ENCODE measurements at places on chromosomes 1 and 21. TPM values are rescaled to one million over a fixed set of nuclear protein-coding genes. Genes with fewer than 3 reads are reported as not detected.
A peak's percentile ranks its signal among the peaks of the same experiment; 100 is the strongest.

LRRC7 gene
- total RNA-seq: not detected

DNA sequence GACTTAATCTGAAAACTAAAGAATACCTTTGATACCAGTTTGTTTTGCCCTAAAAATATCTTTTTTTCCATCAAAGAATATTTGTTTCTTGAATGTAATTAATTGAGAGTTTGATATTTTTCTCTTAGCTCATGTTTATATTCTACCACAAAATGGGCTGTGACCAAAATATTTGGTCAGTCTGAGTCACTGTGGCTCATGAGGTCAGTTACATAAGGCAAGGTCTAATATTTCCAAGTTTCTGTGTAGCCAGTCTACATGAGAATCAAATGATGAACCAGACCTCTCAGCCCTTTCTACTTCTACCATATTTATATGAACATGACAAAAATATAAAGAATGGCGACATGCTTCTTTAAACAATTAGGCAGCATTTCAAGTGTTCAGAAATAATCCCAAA lies 83.0 kb upstream of the IVNS1ABP start:
- no peak overlapping the region for H3K27ac ChIP-seq
- no peak overlapping the region for H3K4me3 ChIP-seq
- no peaks in the 10 kb centered on the region for H3K27me3 ChIP-seq
- DNase-seq: peak; percentile 71

PAPPA2 gene
- not detected for total RNA-seq

- no peak overlapping the region for H3K4me3 ChIP-seq
- no peaks in the 10 kb centered on the region for H3K27me3 ChIP-seq
- DNase-seq: no peak
- no peak overlapping the region for H3K27ac ChIP-seq
- H3K4me1 ChIP-seq: no peaks in the 10 kb centered on the region
- H3K36me3 ChIP-seq: no peaks in the 10 kb centered on the region
Observed at GRCh38 chr1:62012836-62013235, 181.8 kb upstream of the L1TD1 start.

KANK4 gene
- total RNA-seq: not detected

- no peaks in the 10 kb centered on the region for H3K27me3 ChIP-seq
- H3K4me3 ChIP-seq: no peak overlapping the region
- H3K4me1 ChIP-seq: no peaks in the 10 kb centered on the region
- no peaks in the 10 kb centered on the region for H3K36me3 ChIP-seq
- no peak for DNase-seq
Observed at GRCh38 chr1:216416488-216416887, 6.8 kb downstream of the USH2A start.

GRCh38 chr21:35046263-35046624 lies 2.9 kb downstream of the RUNX1 start:
- peaks cover 34% of the 10 kb centered on the region for H3K36me3 ChIP-seq
- peak overlapping the region; percentile 91 for H3K27ac ChIP-seq

- H3K27me3 ChIP-seq: no peaks in the 10 kb centered on the region
- peaks cover 15% of the 10 kb centered on the region for H3K4me1 ChIP-seq
- no peak overlapping the region for H3K4me3 ChIP-seq
- H3K36me3 ChIP-seq: no peaks in the 10 kb centered on the region
- DNase-seq: no peak
Observed at GRCh38 chr1:64514197-64514765, 44.4 kb downstream of the CACHD1 start.

FCGR1A gene
- not detected for total RNA-seq

AMPD1 gene
- total RNA-seq: not detected

CD48 gene
- not detected for total RNA-seq

DNA sequence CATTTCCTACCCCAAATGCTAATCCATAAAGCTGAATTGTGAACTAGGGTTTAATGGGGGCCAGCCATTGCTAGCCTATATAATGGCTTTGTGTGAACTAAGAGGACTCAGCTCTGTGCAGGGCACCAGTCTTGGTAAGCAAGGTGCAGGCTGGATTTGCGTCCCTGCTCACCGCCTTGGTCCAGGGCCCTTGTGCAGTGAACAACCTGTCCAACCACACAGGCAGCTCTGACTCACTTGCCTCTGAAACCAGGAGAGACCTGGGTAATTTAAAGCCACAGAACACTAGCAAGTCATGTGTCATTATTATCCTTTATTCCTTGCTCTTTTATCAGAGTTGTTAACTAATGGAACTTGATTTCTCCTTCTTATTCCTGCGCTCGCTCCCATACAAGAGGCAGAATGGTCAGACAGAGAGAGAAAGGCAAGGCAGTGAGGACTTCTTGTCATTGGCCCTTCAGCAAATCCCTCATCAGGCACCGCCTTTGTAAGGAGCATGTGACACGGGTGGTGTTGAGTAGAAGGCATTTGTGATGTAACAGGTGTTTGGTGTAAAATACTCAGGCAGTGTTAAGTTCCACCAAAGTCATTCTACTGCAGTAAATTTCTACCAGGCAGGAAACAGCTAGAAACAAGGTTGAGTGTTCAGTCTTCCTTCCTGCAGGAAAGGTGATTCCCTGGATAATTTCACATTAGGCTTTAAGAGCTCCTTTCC lies 67.3 kb upstream of the OLIG2 start:
- peaks cover 8% of the 10 kb centered on the region for H3K4me1 ChIP-seq
- H3K27me3 ChIP-seq: peaks cover 92% of the 10 kb centered on the region
- no peak overlapping the region for H3K4me3 ChIP-seq
- DNase-seq: peak; percentile 55
- no peak overlapping the region for H3K27ac ChIP-seq
- H3K36me3 ChIP-seq: no peaks in the 10 kb centered on the region

DNA sequence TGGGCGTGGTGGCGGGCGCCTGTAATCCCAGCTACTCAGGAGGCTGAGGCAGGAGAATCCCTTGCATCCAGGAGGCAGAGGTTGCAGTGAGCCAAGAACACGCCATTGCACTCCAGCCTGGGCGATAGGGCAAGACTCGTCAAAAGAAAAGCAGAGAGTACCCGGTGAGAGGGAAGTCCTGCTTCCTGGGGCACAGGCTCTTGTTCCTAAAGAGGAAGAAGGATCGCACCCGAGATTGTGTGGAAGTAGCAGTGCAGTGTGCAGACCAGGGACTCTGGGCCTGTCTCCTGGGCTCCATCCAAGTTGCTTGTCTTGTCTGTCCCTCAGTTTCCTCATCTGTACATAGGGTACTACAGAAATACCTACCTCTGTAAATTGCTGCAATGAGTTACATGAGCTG lies 29.6 kb downstream of the NBPF3 start:
- H3K4me3 ChIP-seq: no peak overlapping the region
- no peaks in the 10 kb centered on the region for H3K27me3 ChIP-seq
- no peak for DNase-seq
- H3K27ac ChIP-seq: no peak overlapping the region
- H3K36me3 ChIP-seq: peaks cover 12% of the 10 kb centered on the region

DNA sequence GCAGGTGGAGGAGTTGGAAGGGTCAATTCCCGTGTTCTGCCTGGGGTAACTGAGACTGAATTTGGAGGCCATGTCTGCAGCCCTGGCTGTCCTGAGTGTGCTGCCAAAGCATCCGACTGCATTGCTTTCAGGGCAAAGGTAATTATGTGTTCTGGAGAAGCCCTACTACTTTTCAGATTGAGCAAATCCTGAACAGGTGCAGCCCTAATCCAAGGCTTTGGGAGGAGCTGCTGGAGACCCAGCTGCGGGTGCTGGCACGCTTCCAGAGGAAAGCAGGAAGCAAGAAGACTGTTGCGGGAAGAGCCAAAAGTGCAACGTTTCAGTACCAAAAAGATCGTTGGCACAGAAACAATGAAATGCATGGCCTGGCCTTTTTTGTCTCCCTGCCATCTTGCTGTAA lies 73.7 kb upstream of the NRIP1 start:
- no peaks in the 10 kb centered on the region for H3K36me3 ChIP-seq
- no peak for DNase-seq
- peaks cover 7% of the 10 kb centered on the region for H3K4me1 ChIP-seq
- no peaks in the 10 kb centered on the region for H3K27me3 ChIP-seq

SHE gene
- total RNA-seq: not detected

LCE1C gene
- not detected for total RNA-seq

PTAFR gene
- total RNA-seq: 3.9 TPM

GRCh38 chr1:152001631-152002584 lies 8.2 kb upstream of the S100A10 start:
- H3K27ac ChIP-seq: no peak overlapping the region
- no peaks in the 10 kb centered on the region for H3K36me3 ChIP-seq
- peaks cover 43% of the 10 kb centered on the region for H3K4me1 ChIP-seq
- H3K4me3 ChIP-seq: no peak overlapping the region
- peak; percentile 97 for DNase-seq

DNA sequence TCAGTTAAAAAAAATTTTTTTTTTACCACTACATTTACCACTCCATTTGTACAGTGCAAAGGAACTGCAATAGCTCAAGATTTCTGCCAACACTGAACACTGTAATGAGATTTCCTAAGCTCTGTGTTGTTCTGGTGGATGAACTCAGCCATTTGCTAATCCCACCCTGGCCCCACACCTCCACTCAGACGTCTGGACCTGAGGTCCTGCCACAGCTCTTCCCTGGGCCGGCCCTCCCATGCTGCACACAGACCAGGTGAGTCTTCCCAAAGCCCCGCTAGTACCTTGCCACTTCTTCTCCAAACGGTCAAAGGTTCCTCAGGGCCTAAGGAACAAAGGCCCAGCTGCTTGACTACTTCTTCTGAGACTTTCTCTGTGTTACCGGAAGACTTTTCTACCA lies 56.4 kb downstream of the SLC45A1 start:
- no peak overlapping the region for H3K27ac ChIP-seq
- H3K27me3 ChIP-seq: no peaks in the 10 kb centered on the region
- H3K4me3 ChIP-seq: no peak overlapping the region
- peaks cover 5% of the 10 kb centered on the region for H3K36me3 ChIP-seq
- no peak for DNase-seq

TRPM2 gene
- 50.0 TPM for total RNA-seq

DNA sequence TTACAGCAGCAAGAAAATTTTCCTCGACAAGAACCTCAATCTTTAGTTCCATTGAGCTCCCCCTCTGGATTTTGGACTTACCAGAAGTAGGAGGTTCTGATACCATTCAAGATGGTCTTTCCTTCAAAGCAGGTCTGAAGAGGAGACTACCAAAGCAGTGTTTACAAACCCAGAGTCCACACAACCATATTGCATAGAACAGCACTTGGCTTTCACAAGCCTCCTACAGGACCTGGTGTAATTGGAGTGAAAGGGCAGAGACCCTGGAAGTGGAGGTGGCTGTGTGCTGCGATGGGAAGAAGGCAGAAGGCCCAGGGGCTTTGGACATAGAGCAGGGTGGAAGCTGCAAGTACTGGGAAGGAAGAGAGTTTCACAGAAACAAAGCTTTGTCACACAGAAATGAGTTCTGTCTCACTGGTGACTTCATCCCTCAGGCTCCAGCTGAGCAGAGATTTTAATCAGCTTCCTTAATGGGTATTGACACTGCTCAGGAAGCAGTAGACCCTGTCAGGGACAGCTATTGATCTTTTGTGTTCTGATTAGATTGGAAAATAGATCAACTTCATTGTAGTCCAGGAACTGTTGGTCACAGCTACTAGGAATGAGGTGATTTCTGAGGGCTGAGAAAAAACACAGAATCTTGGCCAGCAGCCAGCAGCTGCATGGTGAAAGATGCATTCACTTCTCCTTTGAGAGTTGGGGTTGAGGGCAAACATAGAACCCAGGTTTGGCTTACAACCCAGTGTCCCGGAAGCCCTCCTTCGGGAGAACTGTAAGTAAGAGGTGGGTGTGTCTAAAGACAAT lies 124.0 kb downstream of the SYT2 start:
- DNase-seq: peak; percentile 15
- H3K36me3 ChIP-seq: no peaks in the 10 kb centered on the region
- no peaks in the 10 kb centered on the region for H3K27me3 ChIP-seq
- no peak overlapping the region for H3K27ac ChIP-seq

GPATCH2 gene
- 11.9 TPM for total RNA-seq

Measured in PC-3 (cell line).